ENCODE measurements at places on chromosomes 3 and 15.

GRCh38 chr3:100158918-100159330 is 44.6 kb upstream of the FILIP1L start:
- DNase-seq: no peak

DNA sequence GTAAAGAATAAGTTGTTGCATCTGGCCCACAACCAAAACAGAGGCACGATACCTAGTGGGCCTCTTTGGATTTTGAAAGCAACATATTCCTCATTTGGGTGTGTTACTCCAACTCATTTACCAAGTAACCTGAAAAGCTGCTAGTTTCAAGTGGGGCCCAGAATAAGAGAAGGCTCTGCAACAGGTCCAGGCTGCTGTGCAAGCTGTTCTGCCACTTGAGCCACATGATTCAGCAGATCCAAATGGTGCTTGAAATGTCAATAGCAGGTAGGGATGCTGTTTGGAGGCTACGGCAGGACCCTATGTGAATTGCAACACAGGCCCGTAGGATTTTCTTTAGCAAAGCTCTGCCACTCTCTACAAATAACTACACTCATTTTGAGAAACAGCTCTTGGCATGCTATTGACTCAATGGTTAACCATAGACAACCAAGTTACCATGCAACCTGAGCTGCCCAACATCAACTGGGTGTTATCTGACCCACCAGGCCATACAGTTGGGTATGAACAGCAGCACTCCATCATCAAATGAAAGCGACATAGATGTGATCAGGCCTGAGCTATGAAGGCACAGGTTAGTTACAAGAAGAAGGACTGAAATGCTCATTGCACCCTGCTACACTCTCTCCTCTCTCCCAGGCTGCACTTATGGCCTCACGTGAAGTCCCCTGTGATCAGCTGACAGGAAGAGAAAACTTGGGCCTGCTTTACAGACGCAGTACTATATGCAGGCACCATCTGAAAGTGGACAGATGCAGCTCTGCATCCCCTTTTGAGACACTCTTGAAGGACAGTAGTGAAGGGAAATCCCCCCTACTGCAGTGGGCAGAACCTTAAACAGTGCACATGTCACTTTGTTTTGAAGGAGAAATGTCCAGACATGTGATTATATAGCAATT is 9.5 kb upstream of the MCF2L2 start:
- DNase-seq: no peak

- no peak for DNase-seq
These were observed 2.0 kb upstream of the PTH1R start for GRCh38 chr3:46875560-46875959.

DNA sequence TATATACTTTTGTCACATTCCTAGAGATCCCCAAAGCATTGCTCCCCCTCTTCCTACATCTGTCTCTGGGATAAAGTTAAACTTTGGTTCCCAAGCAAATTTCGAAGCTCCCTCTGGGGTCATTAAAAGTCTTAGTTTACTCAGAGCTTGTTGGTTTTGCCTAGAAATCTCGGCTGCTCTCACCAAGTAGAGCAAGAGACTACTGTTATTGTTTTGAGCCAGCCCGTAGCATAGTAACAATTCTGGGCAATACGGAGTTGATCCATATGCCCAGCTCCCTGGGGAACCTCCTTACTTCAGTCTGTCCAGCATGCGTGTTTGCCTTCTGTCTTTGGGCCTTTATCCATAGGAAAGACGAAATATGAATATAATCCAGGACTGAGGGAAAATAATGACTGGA is 10.0 kb upstream of the P3H2 start:
- DNase-seq: no peak

DNA sequence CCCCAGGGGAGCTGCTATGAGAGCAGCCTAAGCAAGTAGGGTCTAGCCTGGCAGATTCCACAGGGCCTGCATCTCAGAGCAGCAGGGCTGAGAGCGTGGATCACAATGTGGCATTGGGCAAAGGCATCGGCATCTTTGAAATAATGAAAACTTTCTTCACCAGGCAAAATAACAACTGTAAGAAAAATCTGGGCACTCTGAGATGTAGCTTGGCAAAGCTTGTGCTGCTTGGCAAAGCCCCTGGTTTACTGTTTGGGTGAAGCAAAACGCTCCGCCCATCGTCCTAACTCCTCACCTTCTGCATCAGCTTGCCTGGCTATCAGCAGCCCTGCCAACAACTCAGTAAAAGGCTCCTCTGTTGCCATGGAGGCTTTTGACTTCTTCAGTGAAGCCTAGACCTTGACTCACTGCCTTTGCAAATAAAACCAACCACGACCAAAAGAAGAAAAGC is 212.8 kb upstream of the EIF1B start:
- no peak for DNase-seq

GRCh38 chr15:67369359-67369998 is 114.9 kb downstream of the IQCH start:
- no peak for DNase-seq

GRCh38 chr3:132787616-132788300 is 65.5 kb upstream of the NPHP3 start:
- DNase-seq: no peak

- DNase-seq: no peak
These were observed 61.9 kb upstream of the FNDC3B start for GRCh38 chr3:171977441-171977840.

- DNase-seq: no peak
These were observed 208.5 kb upstream of the ROPN1 start for GRCh38 chr3:124200407-124200806.

DNA sequence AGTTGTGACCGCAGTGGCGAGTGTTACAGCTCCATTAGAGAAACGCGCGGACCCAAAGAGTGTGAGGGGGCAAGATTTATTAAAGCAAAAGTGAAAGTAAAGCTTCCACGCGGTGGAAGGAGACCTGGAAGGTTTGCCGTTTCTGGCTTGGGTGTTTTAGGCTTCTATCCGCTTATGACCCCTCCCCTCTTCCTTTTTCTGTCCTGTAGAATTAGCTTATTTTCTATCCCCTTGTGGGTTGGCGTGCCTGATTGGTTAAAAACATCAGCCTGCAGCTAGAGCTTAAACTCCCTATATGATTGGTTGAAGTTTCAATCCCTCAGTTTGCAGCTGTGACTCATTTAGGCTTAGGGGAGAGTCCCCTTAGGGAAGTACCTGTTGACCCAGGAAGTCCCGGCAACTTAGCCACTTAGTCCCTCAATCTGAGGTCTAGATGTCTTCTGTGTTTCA is 39.6 kb downstream of the C3orf38 start:
- DNase-seq: no peak

- DNase-seq: no peak
These were observed 20.5 kb downstream of the SIDT1 start for GRCh38 chr3:113552851-113553250.

GRCh38 chr3:54321520-54321919 is 199.2 kb downstream of the CACNA2D3 start:
- DNase-seq: peak; percentile 19

GRCh38 chr3:38374221-38374620 is 27.6 kb downstream of the XYLB start:
- DNase-seq: no peak
